ENCODE measurements at places on chromosomes 3 and 15.

- no peak for DNase-seq
These were observed 634.0 kb upstream of the BCHE start for GRCh38 chr3:166471074-166471767.

- no peak for DNase-seq
These were observed 2.6 kb upstream of the UBE2Q2 start for GRCh38 chr15:75840659-75841058.

DNA sequence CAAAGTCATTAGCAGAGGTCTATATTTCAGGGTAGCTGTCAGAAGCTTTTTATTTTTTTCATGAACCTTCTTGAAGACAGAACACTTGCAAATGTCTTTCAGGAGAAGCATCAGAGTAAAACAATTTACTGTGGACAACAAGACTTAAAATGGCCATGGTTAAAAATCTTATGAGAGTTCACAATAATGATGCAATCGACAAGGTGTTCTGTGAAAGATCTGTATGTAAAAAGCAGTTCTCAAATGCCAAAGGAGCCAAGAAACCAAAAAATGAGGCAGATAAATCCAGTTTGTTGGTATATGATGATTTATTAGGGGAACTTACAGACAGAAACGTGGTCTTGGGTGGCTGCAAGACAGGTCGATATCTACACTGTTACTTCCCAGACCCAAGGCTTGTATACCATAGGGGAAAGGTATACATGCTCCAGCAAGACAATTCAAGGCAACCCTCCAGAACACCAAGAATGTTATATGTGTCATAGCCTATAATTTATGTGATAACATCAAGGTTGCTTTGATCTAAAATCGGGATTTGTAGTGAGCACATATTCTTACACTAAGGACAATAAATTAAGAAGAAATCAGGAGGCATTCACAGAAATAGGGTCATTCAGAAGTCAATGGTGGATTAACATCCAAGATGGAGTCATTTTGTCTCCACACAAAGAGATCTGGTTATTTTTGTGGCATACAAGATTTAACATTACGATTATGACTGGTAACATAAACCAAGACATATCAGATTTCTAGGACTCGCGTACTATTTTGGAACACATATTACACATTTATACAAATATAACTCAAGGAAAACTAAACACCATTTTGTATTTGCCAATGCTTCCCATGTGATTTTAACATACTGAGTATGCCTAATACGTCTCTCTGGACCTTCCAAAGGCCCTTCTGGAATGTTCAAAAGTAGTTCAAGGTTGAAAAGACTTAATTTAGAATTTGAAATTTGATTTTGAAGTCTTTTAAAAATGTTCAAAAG is 316.4 kb downstream of the THSD4 start:
- no peak for DNase-seq

DNA sequence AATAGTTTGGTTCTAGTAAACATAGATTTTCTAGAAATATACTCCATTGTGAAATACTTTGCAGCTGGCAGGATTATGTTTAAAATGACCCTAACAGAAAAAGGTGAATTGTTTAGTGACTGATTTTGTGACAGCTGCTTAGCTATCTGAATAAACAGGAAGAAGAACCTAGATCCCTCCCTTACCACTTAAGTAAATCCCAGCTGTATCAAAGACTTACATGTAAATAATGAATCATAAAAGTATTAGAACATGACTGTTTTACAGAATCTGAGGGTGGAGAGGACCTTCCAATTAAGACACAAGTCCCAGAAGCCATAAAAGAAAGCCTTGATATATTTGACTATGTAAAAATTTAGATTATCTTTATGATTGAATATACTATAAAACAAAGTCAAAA is 15.9 kb downstream of the SLC49A4 start:
- no peak for DNase-seq

GRCh38 chr15:33188641-33189257 is 5.8 kb downstream of the FMN1 start:
- DNase-seq: no peak

GRCh38 chr3:195133013-195133412 is 137.9 kb downstream of the XXYLT1 start:
- DNase-seq: no peak

DNA sequence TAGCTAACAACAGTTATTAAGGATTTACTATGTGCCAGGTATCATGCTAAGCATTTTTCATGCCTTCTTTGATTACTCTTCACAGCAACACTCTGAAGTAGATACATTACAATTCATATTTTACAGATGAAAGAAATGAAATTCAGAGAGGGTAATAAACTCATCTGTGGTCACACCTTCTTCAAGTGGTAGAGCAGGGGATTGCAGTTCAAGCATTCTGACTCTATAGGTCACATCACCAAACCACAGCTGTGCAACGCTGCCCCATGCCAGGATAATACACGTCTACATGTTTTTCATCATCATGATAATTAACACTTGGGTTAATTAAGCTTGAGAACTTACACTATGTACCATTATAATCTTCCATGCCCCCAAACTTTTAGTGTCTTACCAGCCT is 98.5 kb downstream of the LRRC3B start:
- DNase-seq: no peak

GRCh38 chr3:196688349-196688748 is 23.7 kb downstream of the CEP19 start:
- no peak for DNase-seq

- DNase-seq: no peak
These were observed 43.8 kb downstream of the SPSB4 start for GRCh38 chr3:141094790-141095545.

DNA sequence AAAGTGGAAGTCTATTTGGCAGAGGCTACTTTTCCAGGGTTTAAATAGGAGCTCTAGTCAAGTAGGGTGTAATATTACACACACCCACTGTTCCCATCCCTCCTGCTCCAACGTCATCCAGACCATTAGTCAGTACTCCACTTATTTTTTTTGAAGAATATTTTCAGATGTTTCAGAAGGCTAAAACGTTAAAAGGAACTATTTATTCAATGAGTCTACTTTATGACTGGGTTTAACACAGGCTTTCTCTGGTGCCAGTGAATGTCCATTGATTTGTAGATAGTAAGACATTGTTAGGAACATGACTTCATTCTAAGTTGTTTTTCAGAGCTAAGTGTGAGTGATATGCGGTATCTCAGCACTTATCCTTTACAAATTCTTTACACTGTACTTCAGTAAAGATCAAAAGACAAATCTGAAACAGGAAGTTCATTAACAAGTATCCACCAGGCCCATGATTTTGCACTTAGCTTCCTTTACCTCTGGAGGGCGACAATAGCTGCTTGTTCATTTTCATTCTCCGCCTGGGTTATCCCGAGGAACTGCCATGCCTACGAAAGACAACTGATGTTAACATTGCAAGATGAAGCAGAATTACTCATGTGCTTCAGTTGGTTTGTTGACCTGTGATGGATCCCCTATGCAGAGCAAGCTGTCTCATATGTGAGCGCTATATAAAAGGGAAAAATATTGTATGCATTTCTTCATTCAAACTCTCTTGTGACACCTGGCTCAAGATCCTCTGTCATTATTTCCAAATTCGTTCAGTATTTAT is 158.7 kb downstream of the USP13 start:
- no peak for DNase-seq

- DNase-seq: no peak
These were observed 166.1 kb downstream of the SSR3 start for GRCh38 chr3:156388497-156389448.

DNA sequence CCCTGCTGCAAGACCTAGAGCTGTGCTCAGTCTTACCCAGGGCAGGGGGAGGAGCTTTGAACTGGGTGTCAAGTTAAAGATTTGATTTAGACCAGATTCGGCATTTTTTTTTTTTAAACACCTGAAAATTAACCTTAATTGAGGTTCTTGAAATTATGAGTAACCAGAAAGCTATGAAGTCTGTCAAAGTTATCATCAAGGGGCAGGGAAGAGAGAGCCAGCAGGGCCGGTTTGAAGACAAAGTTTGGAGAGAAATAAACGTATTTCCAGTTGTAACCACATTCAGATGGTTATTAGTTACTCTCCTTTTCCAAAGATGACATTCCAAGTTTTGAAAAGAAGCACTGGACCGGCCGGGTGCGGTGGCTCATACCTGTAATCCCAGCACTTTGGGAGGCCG is 12.0 kb downstream of the TMEM266 start:
- DNase-seq: no peak

DNA sequence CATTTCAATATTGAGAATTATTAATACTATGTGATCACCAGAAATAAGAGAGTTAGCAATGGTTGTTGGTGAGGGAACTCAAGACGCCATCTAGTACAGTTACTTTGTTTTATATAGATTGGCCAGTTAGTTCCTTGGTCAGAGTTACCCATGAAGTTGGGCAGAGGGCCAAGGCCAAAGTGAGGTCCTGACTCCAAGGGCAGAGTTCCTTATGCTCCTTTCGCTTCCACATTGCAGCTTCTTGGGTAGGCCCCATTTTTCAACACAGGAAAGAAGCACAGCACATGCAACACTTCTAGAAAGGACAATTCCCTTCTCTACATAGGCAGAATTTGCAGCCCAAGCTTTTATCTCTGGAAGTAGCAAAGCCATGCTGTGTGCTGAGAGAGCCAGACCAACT is 178.6 kb downstream of the KCNAB1 start:
- no peak for DNase-seq

DNA sequence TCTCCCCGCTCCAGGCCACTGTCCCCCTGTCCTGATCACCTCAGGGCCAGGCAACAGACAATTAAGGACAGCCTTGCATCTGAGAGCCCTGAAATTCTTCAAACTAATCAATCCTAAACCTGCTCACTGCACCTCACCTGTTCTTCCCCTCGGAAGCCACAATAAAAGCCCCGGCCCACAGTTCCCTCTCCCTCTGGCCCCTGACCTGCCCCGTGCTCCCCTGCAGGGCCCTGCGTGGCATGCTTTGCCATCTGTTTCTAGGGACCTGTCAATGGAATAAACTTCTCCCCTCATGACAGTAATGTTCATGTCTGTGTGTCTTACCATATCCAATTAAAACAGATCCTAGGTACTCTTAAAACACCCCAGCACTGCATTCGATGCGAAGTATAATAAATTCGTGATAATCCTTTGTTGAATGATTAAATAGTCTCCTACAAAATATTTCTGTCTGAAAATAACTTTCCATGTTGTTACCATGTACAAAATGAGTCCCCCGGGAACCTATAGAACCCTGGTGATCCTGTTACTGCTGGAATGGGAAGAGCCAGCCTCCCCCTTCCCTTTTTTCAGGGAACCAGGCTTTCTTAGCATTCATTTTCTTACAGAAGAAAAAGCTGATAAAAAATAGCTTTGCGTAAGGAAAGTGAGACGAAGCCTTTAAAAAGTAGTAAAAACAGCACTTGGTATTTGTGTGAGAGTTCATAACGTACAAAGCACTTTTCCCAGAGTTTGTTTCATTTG is 59.0 kb downstream of the ABTB1 start:
- DNase-seq: no peak

DNA sequence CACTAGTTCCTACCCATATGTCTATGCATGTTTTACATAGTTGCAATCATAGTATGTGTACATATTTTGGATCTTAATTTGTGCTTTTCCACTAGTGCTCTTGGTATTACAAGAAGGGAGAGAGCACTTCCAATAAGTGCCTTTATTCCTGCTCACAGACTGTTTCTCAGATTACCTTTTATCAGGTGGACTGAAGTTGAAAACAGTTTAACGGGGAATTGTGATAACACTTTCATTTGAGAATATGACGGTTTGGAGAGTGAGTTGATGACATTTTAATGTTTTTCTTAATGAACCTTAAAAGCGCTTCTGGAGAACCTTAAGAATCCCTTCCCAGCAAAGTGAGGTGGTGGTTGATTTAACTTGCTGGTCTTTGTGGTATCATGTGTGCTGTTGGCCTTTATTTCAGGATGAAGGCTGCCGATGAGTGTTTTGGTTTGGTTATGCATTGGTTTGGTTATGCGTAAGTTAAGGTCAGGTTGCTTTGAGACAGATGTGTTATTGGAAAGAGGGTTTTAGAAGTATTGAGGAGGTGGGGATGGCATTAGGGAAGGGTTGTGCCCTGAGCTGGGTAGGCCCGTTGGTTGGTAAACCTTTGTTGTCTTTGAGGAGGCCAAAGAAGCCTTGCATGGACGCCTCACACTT is 2.8 kb downstream of the EDEM1 start:
- DNase-seq: no peak

GRCh38 chr15:29698030-29698701 is 124.1 kb downstream of the TJP1 start:
- DNase-seq: no peak

DNA sequence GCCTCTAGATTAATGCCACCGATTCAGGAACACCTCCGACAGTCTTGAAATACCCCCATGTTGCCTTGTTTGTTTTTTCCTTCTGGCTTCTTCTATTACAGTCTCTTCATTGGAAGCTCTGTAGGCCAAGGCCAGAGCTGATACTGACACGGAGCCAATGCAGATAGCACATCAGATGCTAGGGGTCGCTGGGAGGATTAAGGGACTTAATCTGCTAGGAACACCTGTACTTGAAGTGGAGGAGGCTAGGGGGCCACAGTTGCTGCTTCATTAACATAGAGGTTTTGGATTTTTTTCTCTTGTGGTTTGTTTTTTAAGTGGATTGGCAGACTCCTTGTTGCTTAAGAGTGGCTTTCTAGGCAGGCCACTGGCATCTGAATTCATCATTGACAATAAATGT is 49.6 kb downstream of the PARP14 start:
- DNase-seq: no peak

DNA sequence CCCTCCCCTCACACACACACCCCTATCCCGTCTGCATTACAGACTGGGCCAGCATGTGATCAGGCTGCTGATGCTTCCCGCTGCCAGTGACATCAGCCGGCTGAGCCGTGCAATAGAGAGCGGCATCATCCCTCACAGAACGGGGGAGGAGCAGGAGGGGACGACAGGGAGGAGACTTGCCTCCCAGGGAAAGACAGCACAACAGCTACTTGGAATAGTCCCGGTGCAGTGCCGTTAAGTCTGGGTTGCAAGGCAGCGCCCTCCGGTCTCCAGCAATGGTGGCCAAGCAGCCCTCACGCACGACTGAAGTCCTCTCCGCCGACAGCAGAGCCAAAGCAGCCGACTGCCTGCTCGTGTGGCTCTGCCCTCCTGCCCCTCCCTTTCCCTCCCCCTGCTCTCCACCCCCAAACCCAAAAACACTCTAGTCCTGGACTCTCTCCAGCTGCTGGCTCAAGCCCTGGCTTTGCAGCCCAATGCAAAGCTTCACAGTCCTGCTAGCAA is 31.5 kb upstream of the RPS17 start:
- DNase-seq: no peak

DNA sequence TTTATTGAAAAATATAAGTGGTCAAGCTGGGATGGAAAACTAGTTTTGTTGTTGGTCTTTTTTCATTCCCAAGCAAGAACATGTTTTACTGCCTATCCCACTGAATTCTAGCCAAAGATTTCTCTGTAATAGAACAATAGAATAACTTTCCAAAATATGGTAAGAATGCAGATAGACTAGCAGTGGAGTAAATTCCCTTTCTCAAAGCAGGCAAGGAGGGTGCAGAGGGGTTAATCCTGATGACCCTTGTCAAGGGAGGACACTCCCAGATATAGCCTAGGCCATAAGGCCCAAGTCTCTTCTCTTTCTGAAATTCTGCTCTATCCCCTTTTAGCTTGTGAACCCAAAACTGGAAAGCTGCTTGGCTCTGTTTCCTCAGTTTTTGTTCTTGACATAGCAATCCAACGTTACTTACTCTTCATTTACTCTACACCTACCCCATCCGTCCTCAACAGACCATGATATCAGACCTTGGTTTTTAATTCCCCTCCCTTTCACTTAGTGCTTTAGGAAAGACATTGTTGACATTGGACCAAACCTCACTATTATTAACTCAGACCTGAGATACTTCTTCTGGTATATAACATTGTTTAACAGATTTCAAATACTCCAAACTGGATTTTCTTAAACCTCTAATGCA is 453.6 kb upstream of the THBS1 start:
- DNase-seq: no peak

Measured in activated CD8-positive, alpha-beta memory T cell treated with anti-CD3 and anti-CD28 coated beads for 1 hour (primary cell).